AG09319 (cell line): ENCODE measurements at places on chromosomes 3 and 15.

DNA sequence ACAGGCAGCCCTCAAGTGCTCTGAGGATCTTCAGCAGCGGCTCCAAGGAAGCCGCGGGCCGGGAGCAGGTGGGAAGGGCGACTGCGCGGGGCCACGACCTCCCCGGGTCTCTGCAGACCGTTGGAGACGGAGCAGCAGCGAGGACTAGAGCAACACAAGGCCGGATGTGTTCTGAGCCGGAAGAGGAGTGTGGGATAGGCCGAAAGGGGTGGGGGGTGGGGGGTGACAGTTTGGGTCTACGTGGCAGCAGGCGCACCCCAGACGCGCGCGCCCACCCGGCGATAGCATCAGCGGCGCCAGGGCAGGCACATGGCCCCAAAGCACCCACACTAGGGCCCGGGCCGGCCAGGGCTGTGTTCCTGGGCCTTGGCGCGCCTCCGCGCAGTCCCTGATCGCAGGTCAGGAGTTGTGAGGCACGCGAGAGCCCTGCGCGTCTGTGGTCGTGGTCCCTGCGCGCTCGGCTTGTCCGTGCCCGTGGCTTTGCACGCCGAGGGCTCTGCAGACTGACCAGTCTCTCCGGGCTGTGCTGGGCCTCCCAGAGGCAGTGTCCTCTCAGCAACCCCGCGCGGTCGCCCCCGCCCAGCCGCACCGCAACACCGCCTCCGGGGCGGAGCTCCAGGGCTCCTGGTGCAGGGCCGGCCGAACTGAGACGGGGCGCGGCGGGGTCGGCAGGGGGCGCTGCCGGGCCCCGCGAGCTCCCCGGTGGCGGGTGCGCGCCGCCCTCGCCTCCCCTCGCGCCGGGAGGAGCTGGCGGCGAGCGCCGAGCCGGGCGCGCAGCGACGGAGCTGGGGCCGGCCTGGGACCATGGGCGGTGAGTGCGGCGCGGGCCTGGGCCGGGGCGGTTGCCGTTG is at the start of gene PXYLP1:
PXYLP1 (plus strand) TSS at position 725 of the 851 bp plus-strand sequence. CDS start 28,351 bp downstream, outside the sequence.
- DNase-seq: peak; percentile 69

DNA sequence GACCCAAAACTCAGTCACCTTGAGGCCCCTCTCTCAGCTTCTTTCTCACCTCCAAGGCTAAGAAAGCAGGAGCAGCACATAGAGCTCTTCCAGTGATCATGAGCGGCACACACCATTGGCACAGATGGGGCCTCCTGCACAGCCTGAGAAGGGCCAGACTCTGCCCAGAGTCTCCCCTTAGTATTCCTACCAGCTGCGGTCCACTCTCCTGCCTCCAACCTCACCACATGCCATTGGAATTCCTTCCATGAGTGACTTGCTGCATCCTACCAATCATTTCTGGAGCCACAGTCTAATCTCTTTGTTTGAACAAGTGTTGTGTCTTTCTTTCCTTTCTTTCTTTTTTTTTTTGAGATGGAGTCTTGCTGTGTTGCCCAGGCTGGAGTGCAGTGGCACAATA is 39.3 kb downstream of the CDCP1 start:
- DNase-seq: no peak

- DNase-seq: no peak
Observed at GRCh38 chr15:66999046-66999968, 66.1 kb upstream of the SMAD3 start.

GRCh38 chr3:10315101-10315500 is 5.8 kb downstream of the SEC13 start:
- DNase-seq: no peak
